ENCODE measurements at places on chromosomes 16 and 17.

DNA sequence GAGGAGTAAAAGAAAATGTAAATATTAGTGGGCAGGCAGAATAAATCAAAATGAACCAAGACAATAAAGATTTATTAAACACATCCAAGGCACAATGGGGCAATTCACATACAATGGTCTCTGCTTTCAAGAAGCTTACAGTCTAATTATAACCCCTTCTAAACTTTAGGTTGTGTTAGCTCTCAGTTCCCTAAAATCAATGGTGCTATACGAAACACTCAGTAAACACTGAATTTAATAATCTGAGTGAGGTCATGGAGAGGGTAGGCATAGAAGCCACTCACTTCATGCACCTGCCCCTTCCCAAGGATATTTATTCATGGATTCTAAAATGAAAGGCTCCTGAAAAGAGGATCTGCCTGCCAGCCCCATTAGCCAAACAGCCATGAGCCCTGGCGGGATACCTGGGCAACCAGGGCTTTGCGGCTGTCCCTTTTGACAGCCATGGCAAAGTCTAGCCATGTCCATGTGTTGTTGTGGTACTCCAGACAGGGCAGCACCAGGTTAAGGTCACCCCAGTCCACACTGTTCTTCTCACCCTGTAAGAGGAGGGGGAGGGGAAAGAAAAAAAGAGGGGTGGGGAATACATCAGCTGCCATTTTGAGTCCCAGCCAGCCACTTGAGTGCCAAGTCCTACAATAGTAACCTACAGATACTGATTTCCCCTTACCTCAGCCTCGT lies 1.4 kb upstream of the RSKR start:
- no peak for DNase-seq

DNA sequence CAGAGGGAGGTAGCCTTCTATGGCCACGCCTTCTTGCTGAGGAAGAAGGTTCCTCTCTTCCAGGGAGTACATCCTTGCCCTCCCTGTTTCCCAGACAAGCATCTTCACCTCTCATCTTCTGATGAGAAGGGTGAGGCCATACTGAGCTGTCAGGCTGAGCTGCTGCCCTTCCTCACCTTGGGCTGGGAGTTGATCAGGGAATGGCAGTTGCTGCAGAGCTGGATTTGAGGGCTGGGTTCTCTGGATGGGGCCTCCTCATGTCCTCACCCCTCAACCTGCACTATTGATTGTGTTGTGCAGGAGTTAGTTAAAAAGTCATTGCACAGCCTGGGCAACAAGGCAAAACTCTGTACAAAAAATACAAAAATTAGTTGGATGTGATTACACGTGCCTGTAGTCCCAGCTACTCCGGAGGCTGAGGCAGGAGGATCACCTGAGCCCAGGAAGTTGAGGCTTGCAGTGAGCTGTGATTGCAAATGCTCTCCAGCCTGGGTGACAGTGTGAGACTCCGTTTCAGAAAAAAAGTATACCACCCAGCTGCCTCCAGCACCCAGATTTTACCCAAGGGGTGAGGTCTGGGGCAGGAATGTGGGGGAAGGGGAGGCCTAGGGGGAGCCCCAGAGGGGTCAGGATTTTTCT lies 2.0 kb downstream of the ERBB2 start:
- DNase-seq, result no peak

DNA sequence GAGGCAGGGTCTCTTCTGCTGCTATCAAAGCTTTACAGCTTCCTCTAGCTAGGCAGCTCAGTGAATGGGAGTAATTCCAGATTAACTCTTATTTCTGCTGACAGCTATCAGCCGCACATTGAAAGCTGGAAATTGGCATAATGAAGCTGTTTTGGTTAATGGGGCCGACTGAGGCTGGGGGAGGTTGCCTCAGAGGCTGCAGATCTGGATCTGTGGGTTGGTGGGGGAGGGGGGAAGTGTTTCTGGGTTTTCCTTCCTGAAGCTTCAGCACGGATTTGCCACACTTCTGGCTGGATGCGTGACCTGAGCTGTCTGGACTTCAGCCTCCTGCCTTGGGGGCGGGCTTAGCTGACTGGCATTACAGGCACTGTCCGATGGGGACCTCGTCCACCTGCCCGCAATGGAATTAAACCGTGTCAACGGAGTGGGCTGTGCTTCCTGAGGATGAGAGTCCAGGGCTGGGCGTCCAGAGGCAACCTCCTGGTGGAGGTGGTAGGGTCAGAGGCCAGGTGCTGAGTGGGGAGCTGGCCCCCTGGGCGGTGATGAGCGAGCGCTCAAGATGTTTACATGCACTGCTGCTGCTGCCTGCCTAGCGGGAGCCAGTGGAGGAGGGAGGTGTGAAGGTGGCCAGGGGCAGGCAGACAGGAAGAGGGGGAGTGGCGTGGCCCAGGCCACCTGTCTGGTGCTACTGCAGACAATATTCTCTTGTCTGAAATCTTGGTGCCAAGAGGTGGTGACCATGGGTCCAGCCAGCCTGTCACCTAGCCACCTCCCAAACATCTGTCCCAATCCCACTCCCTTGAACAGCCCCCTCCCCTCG lies 6.7 kb upstream of the ABCC3 start:
- no peak for DNase-seq

DNA sequence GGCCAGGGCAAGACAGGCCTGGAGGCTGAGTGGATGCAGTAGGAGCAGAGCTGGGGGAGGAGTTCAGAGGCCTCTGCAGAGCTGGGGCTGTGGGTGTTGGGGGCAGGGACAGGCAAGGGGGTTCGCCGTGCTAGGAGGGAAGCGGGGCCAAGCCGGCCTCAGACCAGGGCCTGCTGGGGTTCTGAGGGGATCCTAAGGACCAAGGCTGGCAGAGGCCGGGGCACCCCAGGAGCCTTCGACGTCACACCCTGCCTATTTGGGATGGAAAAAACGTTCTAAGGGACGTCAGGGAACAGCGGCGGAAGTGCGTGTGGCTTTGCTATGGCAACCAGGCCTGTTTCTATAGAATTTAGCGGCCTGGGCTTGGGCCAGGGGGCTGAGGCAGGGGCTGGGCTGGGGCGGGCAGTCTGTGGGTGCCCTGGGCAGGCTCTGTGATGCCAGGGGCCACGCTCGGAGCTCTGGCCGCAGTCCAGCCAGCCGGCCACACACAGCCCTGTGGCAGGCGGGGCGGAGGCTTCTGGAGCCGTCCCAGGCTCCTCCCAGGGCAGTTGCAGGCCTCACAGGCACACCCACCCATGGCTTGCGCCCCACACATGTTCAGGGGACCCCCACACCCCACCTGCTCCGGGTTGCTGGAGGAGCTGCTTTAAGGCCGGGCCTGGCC lies 3.7 kb downstream of the TRAF7 start:
- DNase-seq, result no peak

DNA sequence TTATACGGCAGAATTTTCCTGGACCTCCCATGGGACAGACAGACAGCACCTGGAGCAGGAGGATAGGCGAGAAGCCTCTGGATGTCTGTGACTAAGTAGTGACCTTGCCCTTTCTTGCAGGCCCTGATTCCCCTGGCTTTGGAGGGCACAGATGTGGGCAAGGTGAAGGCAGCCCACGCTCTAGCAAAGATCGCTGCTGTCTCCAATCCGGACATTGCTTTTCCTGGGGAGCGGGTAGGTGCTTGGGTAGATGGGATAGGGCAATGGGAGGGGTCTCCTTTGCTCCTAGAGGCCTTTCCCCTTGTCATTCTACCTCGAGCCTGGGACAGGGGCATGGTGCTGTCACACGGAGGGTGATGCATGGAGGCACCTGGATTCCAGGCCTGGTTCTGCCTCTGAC lies 17.3 kb downstream of the SLC35G3 start:
- DNase-seq, result no peak

GRCh38 chr17:1267471-1267943 lies 2.7 kb upstream of the BHLHA9 start:
- no peak for DNase-seq

- DNase-seq, result peak; percentile 72
Observed at GRCh38 chr16:89167425-89167941, 4.1 kb upstream of the CDH15 start.

Measured in left renal pelvis (tissue), 4 donors.